Cerebellum (tissue), 4 donors: ENCODE measurements at places on chromosomes 7 and 10. TPM values are rescaled to one million over a fixed set of nuclear protein-coding genes. Genes with fewer than 3 reads are reported as not detected.
A peak's percentile ranks its signal among the peaks of the same experiment; 100 is the strongest.

DNA sequence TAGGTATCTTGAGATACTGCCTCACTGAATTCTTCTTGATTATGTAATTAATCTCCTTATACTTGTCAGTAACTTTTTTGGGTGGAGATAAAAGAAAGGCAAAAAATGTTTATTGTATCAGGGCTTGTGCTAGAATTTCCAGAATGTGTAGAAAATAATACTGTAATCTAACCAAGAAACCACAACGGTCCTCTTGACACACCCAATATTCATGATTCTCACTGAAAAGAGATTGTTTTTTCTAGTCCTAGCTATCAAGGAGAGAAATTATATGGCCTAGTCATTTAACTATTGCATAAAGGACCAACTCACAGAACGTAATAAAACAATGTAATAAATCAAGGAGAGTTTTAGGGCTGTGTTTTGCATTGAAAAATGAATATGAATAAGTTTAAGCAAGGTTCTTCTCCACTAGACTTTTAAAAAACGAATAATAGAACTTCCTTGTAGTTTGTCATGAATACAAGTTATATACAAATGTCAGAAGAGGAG, 80.0 kb upstream of the STEAP4 start:
- no peak for DNase-seq

DNA sequence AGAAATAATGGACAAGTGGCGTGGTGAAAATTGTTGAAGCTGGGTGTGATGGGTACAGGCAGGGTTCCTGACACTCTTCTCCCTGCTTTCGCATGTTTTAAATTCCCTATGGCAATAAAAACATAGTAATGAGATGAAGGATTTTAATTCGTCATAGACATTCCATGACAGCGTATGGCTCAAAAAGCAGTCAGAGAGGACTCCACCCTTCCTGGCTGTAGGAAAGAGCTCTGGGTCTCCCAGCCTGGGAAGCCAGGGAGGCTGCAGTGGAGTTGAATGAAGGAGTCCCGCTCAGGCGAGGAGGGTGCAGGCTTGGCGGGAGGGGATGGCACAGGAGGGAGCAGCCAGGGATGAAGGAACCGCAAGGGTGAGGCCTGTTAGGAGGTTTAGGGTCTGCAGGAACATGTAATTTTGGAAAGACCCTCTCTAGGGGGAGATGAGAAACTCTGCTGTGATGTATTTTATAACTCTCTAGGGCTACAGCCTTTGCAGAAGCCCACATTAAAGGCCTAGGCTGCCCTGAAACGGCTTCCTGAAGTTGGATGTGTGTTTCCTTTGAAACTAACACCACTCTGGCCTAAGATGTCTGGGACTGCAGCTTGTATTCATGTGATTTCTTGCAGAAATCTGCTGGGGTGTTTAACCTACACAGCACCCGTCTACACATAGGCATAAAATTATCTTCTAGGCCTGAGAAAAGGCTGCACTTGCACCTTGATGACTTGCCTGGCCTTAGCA, 7.6 kb upstream of the LARP4B start:
- no peak for DNase-seq

- no peak for DNase-seq
These were observed 89.0 kb downstream of the AMPH start for GRCh38 chr7:38542156-38542555.

GRCh38 chr7:97844036-97844435, 28.2 kb downstream of the ASNS start:
- no peak for DNase-seq

DNA sequence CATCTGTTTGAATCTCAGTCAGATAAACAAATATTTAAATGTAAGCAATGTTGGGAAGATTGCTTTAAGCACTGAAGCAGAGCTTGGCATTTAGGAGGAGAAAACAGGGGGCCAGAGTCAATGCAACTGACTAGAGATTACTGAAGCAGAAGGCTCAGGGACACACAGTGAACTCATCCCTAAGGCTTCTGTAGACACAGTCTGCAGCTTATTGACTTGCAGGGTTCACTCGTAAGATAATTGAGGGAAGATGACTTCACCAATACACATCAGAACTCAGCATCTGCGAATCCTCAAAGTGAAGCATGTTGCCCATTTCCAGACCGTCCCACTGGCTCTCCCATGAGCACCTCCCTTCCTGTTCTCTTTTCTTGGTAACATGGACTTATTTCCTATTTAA, 363.4 kb upstream of the PFKP start:
- DNase-seq: no peak

DNA sequence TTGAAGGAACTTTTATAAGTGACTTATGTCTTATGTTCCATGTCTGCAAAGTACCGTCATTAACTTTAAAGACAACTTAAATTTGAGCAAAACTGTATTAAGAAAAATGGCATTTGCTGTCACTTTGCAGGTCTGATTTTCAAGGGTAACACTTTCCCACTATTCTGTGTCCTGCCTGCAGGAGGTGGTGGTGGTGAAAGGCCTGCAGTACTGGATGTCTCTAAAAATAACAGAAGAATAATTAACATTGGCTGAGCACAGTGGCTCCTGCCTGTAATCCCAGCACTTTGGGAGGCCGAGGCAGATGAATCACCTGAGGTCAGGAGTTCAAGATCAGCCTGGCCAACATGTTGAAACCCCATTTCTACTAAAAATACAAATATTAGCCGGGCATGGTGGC, 13.2 kb upstream of the PTER start:
- no peak for DNase-seq

DNA sequence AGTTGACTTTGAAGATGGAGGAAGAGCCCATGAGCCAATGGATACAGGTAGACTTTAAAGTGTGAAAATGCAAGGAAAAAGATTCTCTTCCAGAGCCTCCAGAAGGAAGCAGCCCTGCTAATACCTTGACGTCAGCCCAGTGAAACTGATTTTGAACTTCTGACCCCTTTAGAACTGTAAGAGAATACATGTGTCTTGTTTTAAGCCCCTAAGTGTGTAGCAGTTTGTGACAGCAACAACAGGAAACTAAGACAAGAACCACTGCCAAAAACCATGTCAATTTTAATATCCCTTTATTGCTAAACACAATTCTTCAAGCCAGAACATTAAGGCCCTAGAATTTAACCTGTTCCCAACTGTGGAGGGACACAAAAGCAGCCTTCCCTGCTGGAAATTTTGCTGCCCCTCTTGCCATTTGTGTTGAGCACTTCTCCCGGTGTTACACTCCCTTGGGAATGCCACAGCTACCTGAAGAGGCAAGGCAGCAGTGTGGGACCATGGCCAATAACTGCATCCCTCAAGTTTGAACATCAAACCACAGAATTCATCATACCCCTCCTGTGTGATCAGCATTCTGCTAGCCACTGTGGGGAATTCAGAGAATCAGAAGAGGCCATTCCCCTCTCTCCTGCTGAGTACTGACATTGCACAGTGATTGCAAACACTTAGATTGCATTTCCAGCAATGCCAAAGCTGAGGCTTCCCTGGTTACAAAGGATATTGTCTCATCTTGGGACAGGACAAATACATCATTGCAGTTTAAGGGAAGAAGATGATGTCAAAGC, 12.3 kb upstream of the CCDC172 start:
- no peak for DNase-seq

DNA sequence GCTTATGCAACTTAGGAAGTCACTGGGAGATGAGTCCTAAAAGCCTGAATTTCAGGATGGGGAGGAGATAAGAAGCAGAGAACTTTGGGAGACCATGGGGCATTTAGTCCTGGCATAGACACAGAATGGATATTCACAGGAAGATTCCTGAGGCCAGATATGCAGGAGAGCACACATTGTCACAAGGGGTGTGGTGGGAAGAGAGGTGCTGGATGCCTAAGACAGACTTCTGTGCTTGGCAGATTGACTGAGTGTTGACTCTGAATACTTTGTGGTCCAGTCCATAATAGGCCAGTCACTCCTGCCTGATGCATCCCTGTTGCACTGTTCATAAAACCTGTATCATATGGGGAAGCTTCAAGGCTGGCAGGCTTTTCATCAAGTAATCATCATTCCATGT, 18.5 kb downstream of the SRI start:
- DNase-seq: no peak

- no peak for DNase-seq
These were observed 7.4 kb downstream of the APBB1IP start for GRCh38 chr10:26445411-26446031.

GRCh38 chr10:34815185-34816084, at the start of gene PARD3:
Gene PARD3, minus strand, starts transcription at chr10:34815296. Its CDS starts 301 bp downstream, at chr10:34814995.
- DNase-seq: peak; percentile 21

DNA sequence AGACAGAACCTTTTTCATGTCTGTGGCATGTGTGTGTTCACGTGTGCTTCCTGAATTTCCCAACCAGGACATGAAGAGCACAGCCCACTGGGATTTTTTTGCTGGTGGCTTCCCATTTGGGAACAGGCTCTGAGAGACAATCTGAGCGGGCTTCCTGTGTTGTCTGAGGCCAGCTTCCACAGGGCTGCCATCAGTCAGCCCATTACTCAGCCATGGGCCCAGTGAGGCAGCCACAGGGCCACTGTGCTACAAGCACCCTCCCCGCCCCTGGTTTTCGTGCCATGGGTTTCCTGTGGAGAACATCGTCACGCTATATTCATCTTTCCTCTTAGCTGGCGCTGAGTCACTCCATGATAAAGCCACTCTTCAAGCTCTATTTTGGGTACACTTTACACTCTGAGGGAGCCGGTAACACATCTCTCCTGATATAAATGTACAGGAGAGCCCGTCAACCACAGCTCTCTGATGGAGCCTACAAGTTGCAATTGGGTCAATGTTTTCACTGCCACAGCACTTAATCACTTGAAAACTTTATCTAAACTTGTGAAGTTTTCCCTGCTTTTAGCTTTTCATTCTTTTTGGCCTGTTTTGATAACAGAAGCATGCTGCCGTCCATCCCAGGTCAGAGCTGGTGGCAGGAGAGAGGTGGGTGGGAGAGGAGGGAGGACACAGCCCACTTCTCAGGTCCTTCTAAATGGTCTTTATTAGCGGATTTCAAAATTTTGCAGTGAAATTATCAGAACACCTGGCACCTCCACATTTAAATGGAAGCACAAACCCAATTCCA, 96.9 kb downstream of the HIPK2 start:
- DNase-seq: no peak

DNA sequence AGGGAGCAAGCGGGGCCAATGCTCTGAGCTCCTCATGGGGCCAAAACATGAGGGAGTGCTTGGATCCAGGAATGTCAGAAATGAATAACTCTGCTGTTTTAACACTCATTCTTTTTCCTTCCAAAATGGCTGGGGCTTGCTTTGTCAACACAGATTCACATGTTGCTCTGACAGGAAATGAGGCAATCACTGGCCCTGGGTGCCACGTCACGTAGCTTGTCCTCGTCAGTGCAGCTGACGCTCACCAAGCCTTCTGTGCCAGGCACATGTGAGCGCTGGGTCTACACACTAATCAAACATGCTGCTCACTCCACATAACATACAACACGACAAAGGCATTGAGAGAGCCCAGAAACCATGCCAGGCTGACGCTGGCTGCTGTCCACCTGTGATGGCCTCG, 198.9 kb downstream of the WDR37 start:
- DNase-seq: no peak

- no peak for DNase-seq
These were observed 71.4 kb upstream of the ATP6V0A4 start for GRCh38 chr7:138869353-138869752.

- DNase-seq: no peak
These were observed 87.4 kb upstream of the PIP4K2A start for GRCh38 chr10:22801785-22802184.

DNA sequence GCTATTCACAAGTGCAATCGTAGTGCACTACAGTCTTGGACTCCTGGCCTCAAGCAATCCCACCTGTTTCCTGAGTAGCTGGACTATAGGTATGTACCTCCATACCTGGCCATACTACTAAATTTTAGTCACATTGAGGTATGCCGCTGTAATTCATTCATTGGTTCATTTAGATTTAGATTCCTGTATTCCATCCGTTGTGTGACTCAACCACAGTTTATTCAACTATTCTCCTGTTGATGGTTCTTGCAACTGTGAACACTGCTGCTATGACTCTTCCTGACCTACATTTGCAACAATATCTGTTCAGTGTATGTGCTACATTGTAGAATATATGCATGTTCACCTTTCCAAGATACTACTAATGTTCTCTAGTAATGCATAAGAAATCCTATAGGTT, 8.0 kb upstream of the ZCCHC24 start:
- DNase-seq: no peak

DNA sequence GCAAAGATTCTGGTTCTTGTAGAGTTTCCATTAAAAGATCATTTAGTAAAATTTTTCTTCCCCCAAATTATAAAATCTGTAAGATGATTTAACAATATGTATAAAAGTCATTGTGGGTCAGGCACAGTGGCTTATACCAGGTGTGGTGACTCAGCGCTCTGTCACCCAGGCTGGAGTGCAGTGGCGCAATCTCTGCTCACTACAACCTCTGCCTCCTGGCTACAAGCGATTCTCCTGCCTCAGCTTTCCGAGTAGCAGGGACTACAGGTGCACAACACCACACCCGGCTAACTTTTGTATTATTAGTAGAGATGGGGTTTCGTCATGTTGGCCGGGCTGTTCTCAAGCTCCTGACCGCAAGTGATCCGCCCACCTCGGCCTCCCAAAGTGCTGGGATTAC, 68.0 kb downstream of the SEPTIN14 start:
- no peak for DNase-seq

DNA sequence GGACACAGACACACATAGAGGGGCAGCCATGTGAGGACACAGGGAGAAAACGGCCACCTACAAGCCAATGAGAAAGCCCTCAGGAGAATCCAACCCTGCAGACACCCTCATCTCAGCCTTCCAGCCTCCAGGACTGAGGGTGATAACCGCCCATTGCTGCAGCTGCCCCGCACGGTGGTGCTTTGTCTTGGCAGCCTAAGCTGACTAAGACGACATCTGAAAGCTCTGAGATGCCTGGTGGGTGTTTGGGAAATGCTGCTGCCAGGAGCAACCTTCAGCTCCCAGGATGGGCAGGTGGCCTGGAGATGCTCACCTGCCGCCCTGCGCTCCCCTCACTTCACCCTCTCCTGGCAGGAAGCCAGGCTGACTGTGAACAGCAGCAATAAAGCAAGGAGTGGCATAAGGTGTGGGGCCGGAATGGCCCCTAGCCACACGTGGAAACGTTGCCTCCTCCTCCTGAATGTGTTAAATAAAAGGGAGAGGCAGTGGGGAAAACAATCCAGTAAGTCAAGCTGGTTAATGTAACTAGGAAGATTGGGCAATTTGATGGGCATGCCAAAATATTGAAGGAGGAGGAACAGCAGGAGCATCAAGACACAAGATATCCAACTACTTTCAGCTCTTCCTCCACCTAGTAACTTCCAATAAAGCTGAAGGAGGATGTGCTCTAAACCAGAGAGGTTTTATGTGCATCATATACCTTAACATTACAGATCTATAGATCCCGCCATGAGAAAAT, 121.5 kb downstream of the TNS3 start:
- no peak for DNase-seq

GRCh38 chr10:77328272-77328816, 309.3 kb downstream of the KCNMA1 start:
- DNase-seq: no peak

CABCOCO1 gene
- 2.0 TPM for total RNA-seq

VWDE gene
- 7.2 TPM for total RNA-seq

CTAGE4 gene
- total RNA-seq: 1.4 TPM

HKDC1 gene
- 0.91 TPM for total RNA-seq

OR2A5 gene
- not detected for total RNA-seq

FKBP6 gene
- total RNA-seq: not detected

PPP1R17 gene
- total RNA-seq: 4.4 TPM

RAMP3 gene
- total RNA-seq: 1.4 TPM

ADRA2A gene
- 8.5 TPM for total RNA-seq
